Endodermal cell (in vitro differentiated cells): ENCODE measurements at places on chromosomes 3 and 15. TPM values are rescaled to one million over a fixed set of nuclear protein-coding genes. Genes with fewer than 3 reads are reported as not detected.
A peak's percentile ranks its signal among the peaks of the same experiment; 100 is the strongest.

- DNase-seq = no peak
Observed at GRCh38 chr15:101497017-101497416, 7.5 kb upstream of the PCSK6 start.

DNA sequence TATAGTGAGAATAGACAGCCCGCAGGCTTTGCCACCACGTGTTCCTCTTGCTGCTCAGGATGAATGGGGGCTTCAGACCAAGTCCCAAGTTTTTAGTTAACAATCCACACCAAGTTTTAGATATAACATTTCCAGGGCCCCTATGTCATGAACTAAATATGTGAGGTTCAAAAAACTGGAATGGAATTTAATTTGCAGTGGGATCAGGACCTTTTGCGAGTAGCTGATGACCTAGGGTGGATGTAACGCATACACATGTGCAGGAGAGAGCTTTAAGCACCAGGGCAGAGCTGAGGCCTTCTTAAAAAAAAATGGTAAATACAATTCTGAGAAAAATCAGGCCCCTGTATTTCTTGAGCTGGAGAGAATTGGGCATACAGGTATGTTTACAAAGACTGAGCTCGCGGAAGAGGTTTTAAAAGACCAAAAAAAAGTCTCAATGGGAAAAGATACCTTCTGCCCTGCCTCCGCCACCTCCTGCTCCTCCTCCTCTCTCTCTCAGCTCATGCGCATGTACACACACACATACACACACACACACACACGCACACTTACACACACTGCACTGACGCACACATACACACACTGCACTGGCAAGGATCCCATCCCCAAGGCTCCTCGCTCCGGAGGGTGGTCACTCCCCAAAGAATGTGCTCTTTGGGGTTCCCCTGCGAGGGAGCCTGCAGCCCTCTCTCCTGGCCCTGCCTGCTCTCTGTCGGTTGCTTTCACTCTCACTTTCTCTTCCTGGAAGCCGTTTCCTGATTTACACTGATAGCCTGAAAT is 48.2 kb upstream of the IGF1R start:
- peak; percentile 74 for DNase-seq

DNA sequence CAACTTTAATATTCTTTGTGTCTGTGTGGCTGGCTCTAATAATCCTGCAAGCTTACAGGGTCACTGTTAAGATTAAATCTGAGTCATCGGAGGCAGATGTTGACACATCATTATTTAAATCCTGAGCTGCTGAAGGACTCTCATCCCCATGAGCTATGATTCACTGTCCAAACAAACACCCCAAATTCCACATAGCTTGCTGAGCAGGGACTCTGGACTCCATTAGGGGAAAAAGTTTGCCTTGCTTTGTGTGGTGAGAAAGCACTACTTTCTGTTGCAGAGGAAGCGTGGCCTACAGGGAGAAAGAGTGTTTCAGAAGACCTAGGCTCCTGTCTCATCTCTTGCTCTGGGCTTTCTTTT is 213.7 kb downstream of the PDCD6IP start:
- no peak for DNase-seq

DNA sequence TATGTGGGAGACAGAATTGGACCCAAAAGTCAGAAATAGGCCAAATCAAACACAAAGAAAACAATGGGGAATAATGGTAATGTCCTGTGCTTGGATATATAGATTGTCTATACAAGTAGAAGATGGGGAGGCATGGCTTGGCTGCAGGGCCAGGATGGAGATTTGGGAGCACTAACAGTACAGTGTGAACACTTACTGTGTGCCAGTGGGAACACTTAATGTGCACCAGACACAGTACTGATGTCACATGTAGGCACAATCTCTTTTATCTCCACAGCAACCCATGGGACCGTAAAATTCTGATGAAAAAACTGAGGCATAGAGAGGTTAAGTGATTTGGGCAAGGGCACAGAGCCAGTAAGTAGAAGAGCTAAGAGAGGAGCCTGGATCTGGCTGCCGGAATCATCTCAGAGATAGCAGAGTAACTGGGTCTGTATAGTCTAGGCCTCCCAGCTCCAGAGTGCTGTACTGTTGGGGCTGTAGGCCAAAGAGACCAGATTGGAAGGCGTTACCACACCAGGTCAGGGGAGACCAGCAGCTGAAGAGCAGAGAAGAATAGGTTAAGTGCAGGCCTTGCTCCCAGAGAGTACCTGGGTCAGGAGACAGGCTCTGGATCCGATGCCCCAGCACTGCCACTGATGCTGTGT is 63.3 kb downstream of the RLBP1 start:
- no peak for DNase-seq

GOLGA6L10 gene
- total RNA-seq = 3.0 and 4.1 TPM in 2 replicates

CTXN2 gene
- 0.13 TPM in 2 of 3 replicates, not detected in the other for total RNA-seq
